ENCODE measurements at places on chromosomes 3 and 15.

DNA sequence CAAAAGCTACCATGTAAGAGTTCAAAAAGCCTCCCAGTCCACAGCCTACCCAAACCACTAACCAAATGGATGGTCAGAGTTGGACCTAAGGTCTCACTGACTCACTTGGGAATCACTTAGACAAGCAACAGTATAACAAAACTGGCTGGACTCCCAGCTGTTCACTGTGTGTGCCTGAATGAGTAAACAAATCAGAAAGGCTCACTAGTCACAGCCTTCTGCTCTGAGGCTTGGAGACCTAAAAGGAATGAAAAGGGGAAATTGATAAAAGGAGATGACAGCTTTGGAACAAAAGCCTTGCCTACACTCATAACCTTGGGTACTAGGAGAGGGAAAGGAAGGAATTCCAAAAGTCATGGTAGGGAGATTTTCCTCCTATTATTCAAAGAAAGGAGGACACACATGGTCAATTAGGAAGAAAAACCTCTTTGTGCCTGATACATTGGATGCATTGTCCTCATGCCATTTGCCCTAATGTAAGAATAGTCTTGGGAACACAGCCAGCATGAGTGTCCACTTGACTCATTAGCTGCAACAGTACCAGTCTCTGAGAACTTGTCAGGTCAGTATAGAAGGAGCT is 92.3 kb downstream of the FRMD5 start:
- DNase-seq: peak; percentile 28

GRCh38 chr3:20051123-20051806 is 11.0 kb downstream of the KAT2B start:
- DNase-seq: no peak

- DNase-seq: no peak
Measured at GRCh38 chr15:24848050-24848449, 106.7 kb upstream of the SNRPN start.

DNA sequence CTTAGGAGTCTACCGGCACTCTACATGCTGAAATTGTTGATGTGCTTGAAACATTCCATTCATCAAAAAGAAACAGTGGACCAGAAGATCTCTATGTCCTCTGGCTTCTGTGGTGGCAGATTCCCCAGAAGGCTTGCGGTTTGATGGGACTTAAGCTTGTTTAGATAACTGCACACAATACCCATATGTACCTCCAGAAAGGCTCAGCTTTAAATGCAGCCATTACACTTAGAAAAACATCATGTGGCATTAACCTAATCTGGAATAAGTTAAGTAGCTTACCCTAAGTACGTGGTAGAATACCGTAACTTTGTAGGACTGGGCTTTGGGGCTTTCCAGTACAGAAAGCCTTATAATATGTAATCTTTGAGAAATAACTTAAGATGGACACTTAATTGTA is 187.3 kb downstream of the RBMS3 start:
- DNase-seq: no peak

DNA sequence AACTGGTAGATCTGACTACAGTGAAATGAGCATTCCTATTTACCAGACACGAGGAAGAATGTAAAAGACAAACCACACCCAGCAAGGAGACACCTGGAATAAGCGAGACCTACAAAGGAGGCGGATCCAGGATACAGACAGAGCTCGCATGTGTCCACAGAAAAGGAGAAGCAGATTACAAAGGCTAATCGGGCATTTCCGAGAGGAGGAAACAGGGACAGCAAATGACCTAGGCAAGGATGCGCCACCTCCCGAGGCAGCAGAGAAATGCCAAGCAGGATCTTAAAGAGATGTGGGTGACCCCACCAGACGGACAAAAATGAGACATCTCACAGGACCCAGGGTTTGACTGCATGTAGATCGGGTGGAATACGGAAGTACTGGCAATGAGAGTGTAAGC is 63.2 kb upstream of the IQSEC1 start:
- peak; percentile 13 for DNase-seq

- DNase-seq: no peak
Measured at GRCh38 chr3:17076940-17077605, 192.3 kb downstream of the PLCL2 start.

- DNase-seq: peak; percentile 9
Measured at GRCh38 chr3:117407317-117407716, 697.7 kb downstream of the TUSC7 start.

DNA sequence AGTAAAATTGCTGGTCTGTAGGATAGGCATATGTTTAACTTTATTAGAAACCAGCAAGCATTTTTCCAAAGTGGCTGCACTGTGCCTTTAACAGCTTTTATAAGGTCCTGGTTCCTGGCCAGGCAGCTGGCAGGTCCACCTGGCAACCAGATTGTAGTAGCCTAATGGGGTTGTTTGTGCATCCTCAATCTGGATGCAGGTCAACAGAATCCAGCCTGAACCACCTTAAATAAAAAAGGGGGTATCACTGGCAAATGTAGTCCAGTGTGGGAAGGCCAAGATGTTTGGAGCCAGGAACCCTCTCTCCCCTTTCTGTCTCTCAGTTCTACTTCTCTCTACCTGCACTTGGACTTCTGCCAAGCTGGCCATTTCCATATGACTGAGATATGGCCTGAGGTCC is 200.3 kb downstream of the ZNF621 start:
- no peak for DNase-seq

DNA sequence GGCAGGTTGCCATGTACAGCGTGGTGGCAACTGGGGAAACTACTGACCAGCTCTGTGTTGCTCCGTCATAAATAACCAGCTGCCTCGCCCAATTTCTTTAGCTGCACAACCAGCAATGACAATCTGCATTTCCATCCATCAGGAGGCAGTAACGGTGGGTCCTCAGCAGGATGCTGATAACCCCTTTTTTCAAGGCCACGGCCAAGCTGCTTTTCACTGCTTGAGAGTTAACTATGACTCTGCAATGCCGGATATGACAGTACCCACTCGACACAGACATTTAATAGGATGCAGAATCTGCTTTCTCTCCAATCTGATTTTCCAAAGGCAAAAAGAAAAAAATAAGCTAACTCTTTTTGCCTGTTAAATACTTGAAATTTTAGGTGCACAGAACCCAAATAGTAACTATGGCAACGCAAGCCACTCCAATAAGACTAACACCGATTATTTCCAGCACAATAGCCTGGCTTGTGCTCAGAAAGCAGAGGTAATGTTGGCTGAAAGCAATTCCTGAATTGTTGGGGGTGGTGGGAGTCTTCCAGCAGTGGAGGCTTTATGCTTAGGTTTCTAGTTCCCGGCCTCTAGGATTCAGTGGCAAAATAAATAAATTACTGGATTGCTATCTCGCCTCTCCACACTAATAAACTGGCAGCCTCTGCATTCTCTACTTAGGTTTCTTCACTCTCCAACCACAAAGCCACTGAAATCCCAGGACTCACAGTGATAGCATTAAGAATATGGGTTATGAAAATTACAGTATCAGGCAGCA is 31.2 kb upstream of the SRGAP3 start:
- DNase-seq: no peak

- no peak for DNase-seq
Measured at GRCh38 chr3:188829130-188829529, 342.6 kb upstream of the TPRG1 start.

DNA sequence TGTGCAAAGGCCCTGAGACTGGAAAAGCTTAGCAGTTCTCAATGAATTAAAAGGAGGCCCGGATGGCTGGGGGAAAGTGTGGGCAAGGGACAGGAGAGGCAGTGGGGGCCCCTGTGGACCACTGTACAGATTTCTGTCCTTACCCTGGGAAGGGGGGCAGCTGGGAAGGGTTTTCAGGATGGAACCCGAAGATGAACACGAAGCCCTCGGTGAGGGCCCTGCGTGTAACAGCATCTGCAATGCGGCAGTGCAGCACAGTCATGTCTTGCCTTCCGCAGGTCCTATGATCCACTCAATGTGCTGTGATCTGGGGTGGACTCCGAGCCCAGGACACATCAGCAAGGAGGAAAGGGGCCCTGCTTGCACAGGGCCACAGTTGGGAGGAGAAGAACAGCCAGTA is 7.9 kb upstream of the ATP2B2 start:
- no peak for DNase-seq

GRCh38 chr15:92029767-92030166 is 176.3 kb downstream of the SLCO3A1 start:
- no peak for DNase-seq

DNA sequence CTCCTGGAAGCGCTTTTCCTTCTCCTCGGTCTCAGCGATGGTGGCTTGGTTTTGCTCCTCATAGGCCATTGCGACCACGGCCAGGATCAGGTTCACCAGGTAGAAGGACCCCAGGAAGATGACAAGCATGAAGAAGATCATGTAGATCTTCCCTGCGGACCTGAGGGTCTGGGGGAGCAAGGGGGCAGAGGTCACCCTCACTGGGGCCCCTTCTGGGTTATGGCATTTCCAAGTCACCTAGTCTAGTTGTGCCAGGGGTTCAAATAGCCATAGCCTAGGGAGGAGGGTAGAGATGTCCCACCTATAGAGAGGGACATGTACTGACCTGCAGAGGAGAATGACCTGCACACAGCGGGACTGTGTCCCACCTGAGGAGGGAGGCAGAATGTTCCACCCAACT is 43.5 kb downstream of the SCN5A start:
- DNase-seq: no peak

DNA sequence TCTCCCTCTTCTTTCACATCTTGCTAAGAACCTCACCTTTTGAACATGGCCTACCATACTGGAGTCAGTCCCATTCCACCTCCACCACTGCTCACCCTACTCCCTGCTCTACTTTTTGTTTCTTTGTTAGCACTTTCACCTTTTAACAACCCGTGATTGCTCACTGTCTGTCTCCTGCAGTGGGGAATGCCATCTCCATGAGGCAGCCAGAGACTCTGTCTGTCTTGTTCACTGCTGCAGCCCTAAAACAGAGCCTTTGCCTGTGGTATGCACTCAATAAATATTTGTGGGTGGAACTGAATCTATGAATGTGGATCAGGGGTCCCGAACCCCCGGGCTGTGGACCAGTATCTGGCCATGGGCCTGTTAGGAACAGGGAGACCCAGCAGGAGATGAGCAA is 16.5 kb upstream of the TLE3 start:
- no peak for DNase-seq

DNA sequence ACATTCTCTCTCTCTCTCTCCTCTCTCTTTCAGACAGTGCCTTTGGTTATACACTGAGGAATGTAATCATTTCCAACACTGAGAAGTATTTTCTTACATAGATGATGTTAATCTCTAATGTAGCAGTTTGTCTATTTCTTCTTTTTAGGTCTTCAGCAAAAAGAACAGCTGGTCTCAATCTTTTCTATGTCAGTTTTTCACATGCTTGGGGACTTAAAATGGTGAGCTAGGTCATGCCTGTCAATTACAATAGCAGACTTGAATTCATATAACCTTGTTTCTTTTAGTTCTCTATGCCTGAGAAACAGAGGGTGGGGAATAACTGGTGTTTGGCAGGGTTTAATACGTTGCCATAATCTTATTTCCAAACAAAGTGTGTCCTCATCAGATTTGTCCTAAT is 786.2 kb downstream of the SQOR start:
- DNase-seq: no peak

DNA sequence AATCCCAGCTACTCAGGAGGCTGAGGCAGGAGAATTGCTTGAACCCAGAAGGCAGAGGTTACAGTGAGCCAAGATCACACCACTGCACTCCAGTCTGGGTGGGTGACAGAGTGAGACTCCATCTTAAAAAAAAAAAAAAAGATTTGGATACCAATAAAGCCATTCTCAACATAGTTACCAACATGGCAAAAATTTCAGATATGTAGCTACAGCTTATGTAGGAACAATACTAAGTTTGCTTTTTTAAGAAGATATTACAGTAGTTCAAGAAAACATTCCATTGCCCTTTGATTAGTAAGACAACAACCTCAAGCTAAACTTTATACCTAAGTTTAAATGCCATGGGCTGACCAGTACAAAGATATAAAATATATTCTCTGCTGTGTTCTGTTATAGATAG is 34.4 kb downstream of the ZNF106 start:
- DNase-seq: no peak

- no peak for DNase-seq
Measured at GRCh38 chr3:115632026-115632425, 8.7 kb downstream of the GAP43 start.

- DNase-seq: no peak
Measured at GRCh38 chr15:99552111-99552510, 13.7 kb upstream of the MEF2A start.

- DNase-seq: no peak
Measured at GRCh38 chr3:132978464-132978863, 59.7 kb upstream of the TMEM108 start.

DNA sequence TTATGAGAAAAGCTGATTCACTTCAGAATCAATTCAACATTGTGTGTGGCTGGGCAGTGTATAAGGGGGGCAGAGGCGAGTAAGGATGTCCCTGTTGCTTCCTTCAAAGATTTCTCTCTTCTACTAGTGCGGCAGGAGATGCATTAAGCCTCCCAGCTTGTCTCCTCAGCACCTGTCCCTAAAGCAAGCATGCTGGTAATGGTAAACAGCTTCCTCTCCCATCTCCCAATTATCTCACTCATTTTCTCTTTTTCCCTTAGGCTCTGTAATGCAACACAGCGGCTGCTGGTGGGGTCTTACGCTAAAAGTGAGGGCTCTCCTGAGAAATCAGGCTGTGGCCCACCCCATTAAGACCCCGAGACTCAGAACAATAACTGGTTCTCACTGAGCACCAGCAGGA is 306.4 kb upstream of the ROPN1 start:
- no peak for DNase-seq

DNA sequence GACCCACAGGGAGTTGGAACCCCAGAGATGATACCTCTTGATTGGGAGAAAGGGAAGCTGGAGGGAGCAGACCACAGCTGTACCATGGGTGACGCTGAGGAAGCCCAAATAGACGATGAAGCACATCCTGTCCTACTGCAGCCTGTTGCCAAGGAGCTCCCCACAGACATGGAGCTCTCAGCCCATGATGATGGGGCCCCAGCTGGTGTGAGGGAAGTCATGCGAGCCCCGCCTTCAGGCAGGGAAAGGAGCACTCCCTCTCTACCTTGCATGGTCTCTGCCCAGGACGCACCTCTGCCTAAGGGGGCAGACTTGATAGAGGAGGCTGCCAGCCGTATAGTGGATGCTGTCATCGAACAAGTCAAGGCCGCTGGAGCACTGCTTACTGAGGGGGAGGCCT is 201.1 kb downstream of the AKAP13 start:
- no peak for DNase-seq

GRCh38 chr15:92846741-92847140 is 53.4 kb upstream of the CHD2 start:
- DNase-seq: no peak

DNA sequence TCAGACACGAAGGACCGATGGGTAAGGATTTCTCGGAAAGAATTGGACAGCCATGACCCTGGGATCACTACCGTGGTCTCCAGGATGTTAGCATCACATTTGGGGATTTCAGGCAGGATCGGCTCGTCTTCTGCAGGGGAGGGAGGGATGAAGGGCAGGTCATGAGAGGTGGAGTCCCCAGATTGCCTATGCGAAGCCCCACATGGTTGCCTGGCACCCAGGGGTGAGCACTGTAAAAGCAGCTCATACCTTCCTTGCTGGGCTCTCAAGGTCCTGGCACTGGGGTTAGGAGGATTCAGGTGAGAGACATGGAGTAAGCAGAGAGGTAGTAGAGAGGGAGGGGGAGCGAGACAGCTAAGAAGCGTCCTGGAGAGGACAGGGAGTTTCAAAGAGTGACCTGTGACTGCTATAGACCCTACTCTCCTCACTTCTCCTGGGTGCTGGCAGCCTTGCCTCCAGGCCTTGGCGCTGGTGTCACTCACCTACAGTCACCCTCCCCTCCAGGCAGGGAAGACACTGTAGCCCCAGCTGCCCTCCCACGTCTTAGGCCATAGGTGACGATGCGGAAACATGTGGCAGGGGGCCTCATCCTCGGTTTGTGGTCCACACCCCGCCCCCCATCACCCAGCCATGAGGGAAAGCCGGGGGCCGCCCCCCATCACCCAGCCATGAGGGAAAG is 15.0 kb upstream of the EHD4 start:
- no peak for DNase-seq

Data from SW480 (cell line).